ENCODE measurements at places on chromosomes 2 and 18.

- no peak for DNase-seq
Observed at GRCh38 chr2:137521653-137522619, 442.3 kb upstream of the HNMT start.

DNA sequence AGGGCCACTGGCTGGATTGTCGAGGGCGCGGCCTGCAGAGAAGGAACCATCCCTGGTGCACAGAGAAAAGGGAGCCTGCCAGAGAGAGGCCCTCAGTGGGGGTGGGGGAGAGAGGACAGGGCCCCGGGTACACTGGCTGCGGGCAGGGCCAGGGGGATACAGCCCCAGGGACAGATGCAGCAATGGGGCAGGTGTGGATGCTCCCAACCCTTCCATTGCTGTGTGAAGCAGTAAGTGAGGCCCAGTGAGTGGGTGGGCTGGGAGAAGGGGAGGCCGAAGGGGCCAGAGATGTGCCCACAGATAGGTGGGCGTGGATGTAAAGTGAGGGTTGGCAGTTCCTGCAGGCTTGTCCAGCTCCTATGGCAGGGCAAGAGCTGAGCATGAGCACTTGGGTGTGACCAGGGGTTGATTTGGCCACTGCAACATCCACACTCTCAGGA, 7.4 kb downstream of the AGXT start:
- DNase-seq, result no peak

GRCh38 chr2:145321344-145321743, 801.4 kb upstream of the ZEB2 start:
- no peak for DNase-seq

DNA sequence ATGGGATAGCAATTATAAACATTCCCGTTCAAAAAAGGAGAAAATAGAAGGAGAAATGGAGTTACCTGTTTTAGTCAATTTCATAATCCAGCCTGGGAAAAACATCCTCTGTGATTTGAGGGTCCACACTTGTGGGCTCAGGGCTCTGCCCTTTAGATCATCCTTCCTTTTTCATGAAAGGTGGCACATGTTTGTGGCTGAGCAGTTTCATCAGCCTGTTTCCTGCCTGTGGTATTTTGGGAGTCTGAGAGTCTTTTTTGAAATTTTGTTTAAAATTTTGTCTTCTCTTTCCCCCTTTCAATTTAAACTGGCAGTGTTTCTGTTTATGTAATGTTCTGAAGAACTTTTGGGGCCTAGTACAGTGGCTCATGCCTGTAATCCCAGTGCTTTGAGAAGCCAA, 84.0 kb downstream of the KIAA1328 start:
- DNase-seq, result no peak

- no peak for DNase-seq
Observed at GRCh38 chr2:7722212-7722910, 805.1 kb downstream of the RNF144A start.

DNA sequence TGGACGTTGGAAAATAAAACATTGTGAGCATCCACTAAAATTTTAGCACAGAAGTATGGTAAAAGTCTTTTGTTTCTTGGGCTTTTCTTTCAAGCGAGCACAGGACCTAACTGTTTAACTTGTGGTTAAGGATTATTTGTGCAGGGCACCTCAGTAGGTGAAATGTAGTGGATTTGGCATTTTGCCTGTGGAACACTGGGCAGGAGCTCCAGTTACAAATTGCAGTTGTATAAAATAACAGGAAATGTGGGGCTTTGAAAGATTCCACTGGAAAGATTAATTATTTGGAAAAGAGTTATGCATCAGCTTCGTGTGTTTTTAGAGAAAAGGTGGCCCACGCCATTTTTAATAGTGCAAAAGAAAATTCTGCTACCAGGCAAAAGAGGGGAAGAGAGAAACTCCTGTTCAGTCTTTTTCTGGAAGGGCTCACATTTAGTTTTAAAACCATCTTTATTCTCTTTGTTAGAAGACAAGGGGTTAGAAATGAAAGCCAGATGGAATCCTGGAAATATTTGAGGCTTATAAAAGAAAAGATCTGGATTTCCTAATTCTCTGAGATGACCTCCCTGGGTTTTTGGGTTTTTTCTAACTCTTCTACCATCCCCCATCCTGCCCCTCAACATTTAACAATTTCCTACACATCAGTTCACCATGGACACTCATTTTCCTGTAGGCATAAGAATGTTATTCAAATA, 144.3 kb upstream of the SERTAD2 start:
- no peak for DNase-seq

DNA sequence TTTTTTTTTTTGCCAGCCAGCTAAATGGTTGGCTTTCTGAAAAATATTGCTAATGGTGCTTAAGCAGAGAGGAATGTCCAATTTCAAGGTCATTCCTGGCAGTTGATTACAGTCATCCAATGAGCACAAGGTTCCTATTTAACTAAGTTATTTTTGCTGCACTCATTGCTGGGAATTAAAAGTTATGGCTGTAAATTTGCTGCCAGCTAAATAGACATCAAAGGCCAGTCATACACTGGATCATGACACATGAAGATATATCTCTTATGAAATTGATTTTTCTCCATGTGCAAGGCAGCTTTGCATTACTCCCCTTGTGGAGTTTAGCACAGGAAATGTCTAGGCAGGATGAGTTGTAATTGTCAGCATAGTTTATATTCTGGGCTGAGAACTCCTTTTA, 1898.4 kb upstream of the CELF4 start:
- no peak for DNase-seq

DNA sequence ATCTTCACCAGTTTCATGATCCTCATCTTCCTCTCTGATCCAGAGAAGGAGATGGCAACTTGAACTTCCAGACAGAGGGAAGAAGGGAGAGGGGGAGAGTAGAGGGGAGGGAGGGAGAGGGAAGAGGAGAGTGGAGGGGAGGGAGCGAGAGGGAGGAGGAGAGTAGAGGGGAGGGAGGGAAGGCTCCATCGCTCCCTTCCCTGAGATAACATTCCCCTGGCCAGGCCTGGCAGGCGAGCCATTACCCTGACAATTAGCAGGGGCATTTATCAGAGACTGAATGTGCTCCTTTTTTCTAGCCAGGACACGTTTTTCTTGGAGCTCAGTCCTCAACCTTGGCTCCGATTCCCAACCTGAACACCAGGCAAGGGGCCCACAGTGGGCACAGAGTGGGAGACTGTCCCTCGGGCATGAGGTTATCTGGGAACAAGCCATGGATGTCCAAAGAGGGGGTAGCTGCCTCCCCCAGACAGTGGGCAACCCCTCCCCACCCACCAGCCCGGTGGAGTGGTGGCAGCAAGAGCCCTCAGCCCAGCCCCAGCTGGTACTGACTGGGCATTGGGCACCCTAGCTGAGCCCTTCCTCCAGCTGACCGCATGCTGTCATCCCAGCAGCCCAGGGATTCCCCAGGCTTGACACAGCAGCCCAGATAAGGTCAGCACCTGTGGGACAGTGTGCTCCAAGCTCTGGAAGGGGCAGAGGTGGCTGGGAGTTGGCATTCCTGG, 81.8 kb downstream of the TNS1 start:
- DNase-seq, result no peak

GRCh38 chr18:5284808-5285207, 10.7 kb downstream of the ZBTB14 start:
- no peak for DNase-seq

DNA sequence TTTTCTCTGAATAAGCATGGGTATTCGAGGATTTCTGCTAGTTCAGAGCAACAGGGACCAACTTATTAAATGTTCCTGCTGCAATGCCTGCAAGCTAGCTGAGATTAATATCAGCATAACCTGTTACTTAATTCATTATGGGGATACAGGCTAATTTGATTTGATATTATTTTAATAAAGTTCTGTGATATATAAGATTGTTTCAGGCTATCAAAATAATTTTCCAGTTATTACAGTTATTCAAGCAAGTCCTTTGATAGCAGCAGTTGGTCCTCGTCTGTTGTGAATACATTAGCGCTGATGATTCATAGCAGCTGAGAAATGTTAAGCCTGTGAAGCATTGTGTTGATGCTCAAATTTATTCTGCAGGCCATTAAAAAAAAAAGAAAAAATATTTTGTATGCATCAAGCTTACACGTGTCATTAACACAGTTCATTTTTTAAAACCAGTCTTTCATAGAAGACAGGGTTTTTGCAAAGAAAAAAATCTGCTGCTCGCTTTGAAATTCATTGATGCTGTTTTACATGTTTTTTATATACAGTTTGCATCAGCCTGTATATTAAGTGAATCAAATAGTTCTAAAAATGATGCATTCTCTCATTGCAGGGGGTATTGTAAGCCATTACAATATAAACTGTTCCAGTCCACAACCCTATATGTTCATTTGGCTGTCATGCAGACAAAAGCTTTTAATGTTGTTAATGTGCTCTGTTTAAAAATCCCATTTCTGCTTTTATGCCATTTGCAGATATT, 482.5 kb downstream of the BCL11A start:
- DNase-seq, result no peak

DNA sequence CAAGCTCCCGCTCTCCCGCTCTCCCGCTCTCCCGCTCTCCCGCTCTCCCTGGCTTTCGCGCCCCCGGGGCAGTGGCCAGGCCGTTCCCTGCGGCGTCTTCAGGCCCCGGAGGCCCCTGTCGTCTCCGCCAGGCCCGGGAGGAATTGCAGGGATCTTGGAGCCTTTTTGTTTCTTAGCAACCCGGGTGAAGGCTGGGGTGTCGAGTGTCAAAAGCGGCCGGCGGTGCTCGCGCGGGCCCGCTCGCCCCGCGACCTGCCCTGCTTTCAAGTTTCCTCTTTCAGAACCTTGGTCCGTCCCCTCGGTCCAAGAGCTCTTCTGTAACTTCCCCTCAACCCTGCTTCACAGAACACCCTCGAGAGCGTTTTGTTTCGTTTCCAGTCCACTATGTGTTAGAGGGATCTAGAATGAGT, 1.4 kb downstream of the RNF138 start:
- DNase-seq, result peak; percentile 37

GRCh38 chr2:226247289-226248275, 552.0 kb downstream of the IRS1 start:
- no peak for DNase-seq

GRCh38 chr2:38178556-38179419, 102.8 kb upstream of the CYP1B1 start:
- peak; percentile 96 for DNase-seq

GRCh38 chr2:65198737-65199136, 28.9 kb upstream of the ACTR2 start:
- no peak for DNase-seq

GRCh38 chr2:177772529-177772928, 300.0 kb downstream of the PDE11A start:
- peak; percentile 41 for DNase-seq

- DNase-seq, result no peak
Observed at GRCh38 chr18:31680831-31681568, 3.4 kb downstream of the B4GALT6 start.

DNA sequence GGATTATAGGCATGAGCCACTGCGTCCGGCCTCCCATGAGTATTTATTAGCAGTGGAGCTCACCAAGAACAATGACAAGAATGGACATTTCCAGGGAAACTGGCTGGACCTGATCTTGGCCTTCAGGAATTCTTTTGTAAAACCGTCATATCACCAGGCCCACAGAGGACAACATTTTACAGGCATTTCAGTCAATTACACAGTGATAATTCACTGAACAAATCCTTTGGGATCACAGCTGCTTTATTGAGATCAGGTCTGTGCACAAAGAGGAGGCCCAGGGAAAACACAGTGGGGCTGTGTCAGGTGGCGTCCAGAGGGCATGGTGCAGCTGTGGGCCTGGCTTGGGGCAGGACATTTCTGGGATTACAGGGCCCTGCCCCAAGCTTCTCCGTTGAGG, 30.1 kb upstream of the GTF2A1L start:
- DNase-seq, result no peak

DNA sequence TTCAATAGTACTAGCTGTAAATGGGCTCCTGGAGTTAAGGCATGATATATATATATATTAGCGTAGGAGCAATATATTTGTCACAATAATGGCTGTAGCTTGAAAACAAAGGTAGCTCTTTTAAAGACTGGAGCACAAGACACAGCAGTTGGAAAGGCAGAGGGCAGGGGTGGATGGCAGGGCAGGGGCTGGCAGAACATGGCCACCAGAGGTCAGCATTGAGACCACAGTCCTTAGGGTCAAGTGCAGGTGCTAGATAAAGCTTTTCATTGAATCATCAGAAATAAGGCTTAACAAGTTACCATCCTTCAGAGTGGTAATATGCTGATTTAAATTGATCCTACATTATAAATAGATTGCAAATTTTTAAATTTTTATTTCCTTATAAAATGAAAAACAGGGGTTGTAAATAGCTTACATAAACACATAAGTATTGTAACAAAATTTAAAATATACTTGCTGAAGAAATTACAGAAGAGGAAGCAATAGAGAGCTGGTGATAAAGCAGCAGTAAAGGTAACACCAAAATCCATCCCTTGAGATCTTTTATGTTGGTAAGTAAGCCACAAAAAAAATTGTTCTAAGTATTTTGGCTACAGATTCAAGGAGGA, 161.2 kb upstream of the PIEZO2 start:
- DNase-seq, result no peak

DNA sequence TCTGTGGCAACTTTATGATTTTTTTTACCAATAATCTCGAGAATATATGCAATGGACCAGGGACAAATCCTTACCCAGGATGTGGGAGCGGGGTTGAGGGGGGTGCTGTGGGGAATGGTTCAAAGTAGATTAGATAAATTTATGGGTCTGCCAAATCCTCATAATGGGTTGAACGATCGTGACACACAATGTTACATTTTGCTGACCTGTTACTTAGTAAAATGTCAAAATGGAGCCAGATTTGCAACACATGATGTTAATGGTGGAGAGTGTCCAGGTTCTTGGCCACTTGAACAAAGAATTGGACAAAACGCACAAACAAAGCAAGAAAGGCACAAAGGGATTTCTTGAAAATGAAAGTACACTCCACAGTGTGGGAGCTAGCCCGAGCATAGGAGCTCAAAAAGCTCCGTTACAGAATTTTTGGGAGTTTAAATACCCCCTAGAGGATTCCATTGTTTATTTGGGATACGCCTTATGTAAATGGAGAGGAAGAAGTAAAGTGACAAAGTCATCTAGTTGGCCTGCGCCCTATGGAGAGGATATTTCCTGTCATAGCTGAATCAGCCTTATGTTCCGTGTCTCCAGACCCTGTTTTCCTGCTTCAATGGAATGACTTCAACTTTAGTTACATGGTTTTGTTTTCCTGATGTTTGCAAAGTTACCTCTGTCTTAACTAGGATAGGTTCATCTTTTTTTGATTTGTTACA, 776.0 kb downstream of the DCC start:
- no peak for DNase-seq

- DNase-seq, result peak; percentile 86
Observed at GRCh38 chr2:189293164-189293563, 113.6 kb upstream of the COL5A2 start.

- DNase-seq, result no peak
Observed at GRCh38 chr2:14451312-14451711, 181.2 kb upstream of the LRATD1 start.

DNA sequence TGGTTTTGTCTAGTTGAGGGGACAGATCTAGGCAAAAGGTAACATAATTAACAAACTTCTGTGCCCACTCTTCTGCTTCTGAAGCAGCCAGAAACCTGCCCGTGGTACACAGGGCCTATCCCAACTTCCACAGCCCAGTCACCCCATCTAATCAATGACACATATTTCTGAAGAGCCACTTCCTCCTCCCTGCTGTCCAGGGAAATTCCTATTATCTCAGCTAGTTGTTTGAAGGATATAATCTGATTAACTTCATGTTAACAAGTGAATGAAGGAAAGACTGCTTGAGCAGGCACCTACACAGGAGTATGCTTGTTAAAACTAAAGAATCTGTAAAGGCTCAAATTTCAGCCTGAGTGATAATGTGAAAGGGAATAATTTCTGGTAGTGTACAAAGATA, 61.4 kb downstream of the CCDC148 start:
- DNase-seq, result peak; percentile 34

Measured in brain microvascular endothelial cell (primary cell).